ENCODE measurements at places on chromosomes 3 and 15. TPM values are rescaled to one million over a fixed set of nuclear protein-coding genes. Genes with fewer than 3 reads are reported as not detected.

DNA sequence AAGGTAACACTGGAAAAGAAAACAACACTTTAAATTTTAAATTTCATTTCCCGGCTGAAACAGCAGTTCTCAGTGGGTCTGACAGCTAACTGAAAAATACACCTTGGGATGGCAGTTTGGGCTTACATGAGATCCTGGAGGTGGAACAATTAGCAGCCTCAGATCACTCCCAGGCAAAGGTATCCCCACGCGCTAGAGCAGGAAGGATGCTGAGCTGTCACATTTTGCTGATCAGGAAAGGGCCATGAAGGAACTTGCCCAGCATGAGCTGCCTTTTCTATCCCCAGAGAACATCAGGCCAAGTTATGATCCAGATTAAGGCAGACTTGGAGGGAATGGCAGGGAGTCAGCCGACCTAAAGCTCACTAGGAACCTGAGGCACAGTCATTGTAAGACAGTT is 204.8 kb upstream of the SLC2A2 start:
- DNase-seq, result no peak

- DNase-seq, result no peak
Observed at GRCh38 chr15:73608941-73609340, 24.2 kb downstream of the NPTN start.

ZNF80 gene
- 0.71 TPM for total RNA-seq

MESP2 gene
- total RNA-seq, result not detected

DNA sequence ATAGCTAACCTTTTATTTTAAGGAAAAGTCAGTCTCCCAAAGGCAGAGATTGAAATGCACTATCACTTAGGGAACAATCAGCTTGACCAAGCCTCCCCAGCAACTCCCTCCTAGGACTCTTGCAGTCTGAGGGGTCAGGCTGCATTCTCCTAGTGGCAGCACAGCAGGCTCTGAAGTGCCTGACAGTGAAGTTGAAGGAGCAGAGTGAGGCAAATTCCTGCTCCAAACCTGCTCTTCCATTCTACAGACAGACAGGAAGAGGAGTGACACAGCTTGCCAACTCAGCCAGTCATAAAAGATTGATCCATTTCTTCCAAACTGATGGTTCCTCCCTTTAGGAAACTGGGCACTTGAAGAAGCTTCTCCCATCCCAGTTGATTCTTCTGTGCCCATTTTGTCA is 43.9 kb upstream of the SMAD3 start:
- DNase-seq, result no peak

- DNase-seq, result no peak
Observed at GRCh38 chr3:152315623-152316022, 46.9 kb downstream of the MBNL1 start.

TMC3 gene
- not detected for total RNA-seq
